ENCODE measurements at places on chromosomes 6 and 20.

DNA sequence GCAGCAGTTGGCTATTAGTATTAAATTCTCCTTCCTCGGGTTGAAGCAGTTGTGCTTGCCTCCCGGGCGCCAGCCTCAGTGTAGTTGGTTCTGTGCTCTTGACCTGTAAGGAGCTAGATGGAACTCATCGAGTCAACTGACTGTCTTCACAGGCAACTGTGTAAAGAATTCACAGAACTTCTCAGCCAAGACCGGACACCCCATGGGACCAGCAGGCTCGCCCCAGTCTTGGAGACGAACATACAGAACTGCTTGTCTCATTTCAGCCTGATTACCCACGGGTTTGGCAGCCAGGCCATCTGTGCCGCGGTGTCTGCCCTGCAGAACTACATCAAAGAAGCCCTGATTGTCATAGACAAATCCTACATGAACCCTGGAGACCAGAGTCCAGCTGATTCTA, 8.5 kb downstream of the TFAP2C start:
- DNase-seq, result no peak

DNA sequence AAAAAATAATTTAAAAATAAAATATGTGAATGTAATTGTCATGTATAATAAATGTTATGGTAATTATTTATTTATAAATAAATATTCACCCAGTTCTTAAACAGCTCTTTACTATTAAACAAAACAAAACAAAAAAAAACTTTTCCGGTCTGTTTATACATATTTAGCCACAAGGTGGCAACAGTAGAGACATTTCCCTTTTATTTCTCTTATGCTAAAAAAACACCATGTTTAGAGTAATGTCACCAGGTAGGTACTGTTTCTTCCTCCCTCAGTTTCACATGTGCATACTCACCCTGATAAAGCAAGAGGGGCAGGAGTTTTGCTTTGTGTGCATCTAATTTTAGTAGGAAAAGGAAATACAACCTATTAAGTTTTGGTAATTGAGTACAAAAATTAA, 610.4 kb upstream of the IMPG1 start:
- DNase-seq, result no peak

DNA sequence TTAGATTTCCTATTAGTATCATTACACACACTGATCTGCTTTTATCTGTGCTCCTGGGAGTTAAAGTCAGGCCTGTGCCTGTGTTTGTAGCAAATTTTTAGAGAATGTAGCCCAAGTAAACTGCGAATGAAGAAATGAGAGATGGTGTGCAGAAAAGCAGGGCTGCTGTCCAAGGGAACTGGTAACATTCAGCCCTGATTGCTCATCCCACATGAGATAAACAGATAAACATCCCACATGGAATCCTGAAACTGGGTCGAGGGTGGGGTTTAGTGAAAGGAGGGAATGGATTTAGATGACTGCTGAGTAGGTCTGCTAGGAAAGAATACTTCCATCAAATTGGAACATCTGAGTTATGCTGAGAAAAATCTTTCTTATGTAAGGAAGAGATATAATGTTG, 69.1 kb downstream of the GRIK2 start:
- peak; percentile 37 for DNase-seq

- DNase-seq, result peak; percentile 60
Measured at GRCh38 chr20:325889-326644, 715 bp downstream of the SOX12 start.

DNA sequence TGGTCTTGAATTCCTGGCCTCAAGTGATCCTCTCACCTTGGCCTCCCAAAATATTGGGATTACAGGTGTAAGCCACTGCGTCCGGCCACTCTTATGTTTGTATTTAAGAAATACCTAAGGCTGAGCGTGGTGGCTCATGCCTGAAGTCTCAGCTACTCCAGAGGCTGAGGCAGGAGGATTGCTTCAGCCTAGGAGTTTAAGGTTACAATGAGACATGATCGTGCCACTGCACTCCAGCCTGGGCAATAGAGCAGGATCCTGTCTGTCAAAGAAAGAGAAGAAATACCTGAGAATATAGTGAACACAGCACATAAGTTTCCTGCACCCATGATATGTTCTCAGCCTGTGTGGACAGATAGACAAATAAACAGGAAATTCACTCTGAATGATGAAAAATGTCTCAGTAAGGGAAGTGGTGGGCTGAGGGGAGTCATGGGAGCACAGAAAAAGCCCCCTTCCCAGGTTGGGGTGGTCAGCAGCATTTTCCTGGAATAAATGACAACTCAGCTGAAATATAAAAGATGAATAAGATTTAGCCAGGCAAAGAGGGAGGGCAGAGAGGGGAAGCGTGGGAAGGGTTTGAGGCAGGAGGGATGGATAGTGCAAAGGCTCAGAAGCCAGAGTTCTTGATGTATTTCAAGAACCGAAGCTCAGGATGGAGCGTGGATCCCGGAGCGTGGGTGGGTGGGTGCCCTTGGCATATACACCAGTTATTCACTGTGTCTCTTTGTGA, 13.8 kb upstream of the MMP9 start:
- DNase-seq, result no peak

DNA sequence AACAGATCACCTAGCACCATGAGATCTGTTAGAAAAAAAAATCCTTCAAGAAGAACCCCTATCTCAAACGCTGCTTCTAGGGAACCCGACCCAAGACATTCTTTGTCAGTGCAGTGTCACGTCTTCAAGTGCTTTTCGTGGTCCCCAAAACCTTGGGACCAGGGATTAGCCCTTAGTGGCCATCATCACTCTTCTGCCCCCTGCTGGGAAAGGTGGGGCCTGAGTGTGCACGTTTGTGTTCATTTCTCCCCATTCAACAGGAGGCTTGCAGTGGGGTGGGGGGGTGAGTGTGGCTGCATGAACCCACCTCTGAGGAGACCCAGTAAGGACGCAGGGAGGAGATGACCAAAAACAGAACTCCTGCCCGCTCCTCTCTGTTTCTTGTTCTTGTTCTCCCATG, 218.2 kb upstream of the RNF24 start:
- DNase-seq, result no peak

DNA sequence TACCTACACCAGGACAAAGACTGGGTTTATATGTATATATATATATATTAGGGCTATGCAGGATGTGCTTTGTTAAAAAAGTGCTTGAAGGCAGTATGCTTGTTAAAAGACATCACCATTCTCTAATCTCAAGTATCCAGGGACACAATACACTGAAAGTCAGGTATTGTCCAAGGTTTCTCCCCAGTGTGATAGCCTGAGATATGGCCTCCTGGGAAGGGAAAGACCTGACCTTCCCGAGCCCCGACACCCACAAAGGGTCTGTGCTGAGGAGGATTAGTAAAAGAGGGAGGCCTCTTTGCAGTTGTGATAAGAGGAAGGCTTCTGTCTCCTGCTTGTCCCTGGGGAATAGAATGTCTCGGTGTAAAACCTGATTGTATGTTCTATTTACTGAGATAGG, 156.9 kb downstream of the GPX5 start:
- DNase-seq, result no peak

DNA sequence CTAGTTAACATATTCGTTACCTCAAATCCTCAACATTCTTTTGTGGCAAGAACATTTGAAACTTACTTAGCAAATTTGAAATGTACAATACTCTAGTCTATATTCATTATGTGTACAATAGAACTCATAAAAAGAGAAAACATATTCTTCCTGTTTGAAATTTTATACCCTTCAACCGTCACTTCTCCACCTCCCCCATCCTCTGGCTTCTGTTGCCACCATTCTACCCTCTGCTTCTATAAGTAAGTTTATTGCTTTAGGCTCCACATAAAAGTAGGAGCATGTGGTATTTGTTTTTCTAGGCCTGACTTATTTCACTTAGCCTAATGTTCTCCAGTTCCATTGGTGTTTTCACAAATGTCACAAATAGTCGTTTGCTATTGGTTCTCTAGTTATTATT, 205.3 kb downstream of the TENT5A start:
- DNase-seq, result no peak

DNA sequence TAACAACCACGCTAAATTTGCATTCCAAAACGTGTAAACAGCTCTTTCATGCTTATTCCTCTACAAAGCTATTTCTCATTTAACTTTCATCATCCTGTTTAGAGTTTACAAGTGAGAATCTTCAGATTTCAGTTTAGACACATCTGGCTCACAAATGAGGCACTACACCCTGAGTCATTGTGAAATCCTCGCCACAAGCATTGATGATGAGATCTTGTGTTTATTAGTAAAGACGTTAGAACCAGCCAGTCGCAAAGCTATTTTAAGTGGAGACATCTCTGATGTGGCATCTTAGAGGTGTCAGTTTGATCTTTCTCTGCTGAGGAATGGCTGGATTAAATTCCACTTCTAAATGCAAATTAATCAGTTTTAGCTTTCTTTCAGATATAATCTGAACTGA, 8.3 kb upstream of the ISM1 start:
- peak; percentile 86 for DNase-seq

- no peak for DNase-seq
Measured at GRCh38 chr6:33813246-33813904, 9.6 kb upstream of the MLN start.

- no peak for DNase-seq
Measured at GRCh38 chr20:57495978-57496377, 29.0 kb downstream of the CTCFL start.

DNA sequence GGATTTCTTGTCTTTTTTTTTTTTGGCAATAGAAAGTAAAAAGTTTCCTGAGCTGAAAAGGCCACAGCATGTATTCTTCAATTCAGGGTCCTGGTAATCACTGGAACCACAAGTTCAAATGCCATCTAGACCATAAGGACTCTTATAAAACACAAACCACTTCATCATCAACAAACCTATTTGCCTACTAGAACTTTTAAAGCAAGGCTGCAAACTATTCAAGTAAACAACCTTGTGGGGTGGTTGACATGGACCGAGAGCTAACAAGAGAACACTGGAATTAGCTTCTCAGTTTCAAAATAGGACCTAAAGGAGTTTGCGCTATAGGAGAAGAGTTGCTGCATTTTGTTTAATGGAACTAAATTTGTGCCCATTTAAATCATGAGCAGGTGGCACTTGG, 215.9 kb downstream of the ATXN1 start:
- DNase-seq, result no peak

- DNase-seq, result no peak
Measured at GRCh38 chr6:16474772-16475493, 236.5 kb downstream of the GMPR start.

DNA sequence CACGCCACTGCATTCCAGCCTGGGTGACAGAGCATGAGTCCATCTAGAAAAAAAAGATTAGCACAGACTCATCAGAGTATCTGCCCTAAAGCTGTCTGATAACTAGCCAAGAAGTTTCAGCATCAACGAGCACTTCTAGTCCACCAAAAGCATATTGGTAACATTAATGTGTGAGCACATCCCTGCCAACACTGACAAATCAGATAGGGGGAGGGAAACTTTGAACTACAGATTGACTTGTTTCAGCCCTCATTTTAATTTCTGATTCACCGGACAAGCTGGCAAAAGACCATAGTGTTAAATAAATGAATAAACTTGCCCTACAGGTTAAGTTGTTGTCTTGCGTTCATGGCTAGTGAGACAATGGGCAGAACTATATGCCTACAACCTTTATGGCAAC, 7.7 kb upstream of the SEC63 start:
- DNase-seq, result peak; percentile 69

DNA sequence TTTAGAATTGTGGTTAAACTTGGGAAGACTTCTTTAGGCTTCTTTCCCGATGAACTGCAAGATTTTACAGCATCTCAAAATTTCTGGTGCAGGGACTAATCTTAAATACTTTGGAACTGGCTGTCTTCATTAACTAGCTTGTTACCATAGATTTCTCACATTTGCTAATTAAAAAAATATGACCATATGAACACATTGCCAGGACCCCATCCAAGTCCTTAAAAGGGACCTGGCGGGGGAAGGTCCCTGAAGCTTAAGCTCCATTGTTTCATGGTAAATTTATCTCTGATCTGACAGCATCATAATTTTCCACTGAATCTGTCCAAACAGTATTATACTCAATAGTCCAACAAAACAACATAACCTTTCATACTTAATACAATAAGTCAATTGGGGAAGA, 517.8 kb upstream of the FLRT3 start:
- DNase-seq, result no peak
